ENCODE measurements at places on chromosomes 16 and 17. TPM values are rescaled to one million over a fixed set of nuclear protein-coding genes. Genes with fewer than 3 reads are reported as not detected.

Gene NLRC3
- 0.49 TPM for total RNA-seq

Gene CLEC3A
- not detected for total RNA-seq

Gene TPSG1
- total RNA-seq: not detected

DNA sequence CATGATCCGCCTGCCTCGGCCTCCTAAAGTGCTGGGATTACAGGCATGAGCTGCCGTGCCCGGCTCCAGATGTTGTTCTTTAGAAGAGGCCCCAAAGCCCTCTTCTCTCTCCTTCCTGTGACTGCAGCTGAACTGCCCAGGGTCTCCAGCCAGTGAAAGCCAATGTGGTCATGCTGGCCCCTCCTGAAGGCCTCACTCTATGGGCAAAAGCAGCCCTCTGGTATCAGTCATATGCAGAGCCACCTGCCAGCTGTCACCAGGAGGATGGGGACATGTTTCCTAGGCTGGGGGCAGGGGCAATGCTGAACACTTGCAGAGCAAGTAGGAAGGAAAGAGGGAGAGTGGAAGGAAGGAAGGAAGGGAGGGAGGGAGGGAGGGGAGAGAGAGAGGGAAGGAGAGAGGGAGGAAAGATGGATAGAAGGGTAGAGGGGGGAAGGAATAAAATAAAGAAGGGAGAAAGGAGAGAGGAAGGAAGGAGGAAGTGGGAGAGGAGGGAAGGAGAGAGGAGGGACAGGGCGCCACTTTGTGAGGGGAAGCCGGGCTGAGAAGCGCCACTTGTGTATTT, 36.0 kb downstream of the SOCS3 start:
- H3K4me1 ChIP-seq: peaks cover 11% of the 10 kb centered on the region
- H3K4me3 ChIP-seq: no peak overlapping the region
- no peaks in the 10 kb centered on the region for H3K27me3 ChIP-seq

DNA sequence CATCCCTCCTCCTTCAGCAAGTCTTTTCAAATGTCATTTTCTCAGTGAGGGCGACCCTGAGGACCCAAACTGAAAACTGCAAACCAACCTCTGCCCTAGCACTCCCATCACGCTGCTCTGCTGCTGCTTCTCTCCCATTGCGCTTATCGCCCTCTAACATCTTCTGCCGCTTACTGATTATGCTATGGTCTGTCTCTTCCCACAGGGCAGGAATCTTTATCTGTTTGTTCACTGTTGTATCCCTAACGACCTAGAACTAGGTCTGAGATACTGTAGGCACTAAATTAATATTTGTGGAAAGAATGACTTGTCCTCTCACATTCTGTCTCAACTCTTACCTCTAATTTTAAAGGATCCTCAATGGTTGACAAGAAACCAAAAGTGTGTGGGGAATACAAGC, 12.5 kb downstream of the ZSCAN32 start:
- no peak overlapping the region for H3K27ac ChIP-seq
- no peaks in the 10 kb centered on the region for H3K27me3 ChIP-seq
- no peak for DNase-seq
- peaks cover 27% of the 10 kb centered on the region for H3K36me3 ChIP-seq

DNA sequence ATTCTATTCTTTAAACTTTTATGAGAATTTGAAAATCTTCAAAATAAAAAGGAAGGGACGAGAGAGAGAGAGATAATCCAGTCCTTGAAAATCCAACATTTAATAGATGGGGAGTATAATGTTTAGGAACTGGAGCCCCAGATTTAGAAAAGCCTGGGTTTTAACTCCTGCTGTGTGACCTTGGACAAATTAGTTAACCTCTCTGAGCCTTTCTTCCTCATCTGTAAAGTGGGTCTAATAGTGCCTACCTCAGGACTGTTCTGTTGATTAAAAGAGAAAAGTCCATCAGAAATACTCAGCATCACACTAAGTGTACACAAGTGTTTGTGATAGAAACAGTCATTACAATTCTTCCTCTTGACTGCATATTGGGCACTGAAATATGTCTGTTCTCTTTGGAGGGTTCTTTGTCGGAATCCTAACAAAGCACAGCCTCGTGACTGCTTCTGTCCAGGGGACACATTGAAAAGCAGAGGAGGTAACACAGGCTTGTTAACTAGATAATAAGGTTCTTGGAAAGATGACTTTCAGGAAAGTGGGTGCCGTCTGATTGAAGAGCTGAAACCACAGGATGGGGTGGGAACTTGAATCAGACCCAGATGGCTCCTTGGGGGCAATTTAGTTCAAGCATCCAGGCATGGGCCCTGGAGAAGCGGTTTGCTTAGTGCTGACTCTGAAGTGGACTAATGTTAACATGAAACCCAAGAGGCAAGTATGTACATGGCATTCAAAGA, 128.2 kb downstream of the CLEC16A start:
- peak overlapping the region; percentile 39 for H3K27ac ChIP-seq
- no peaks in the 10 kb centered on the region for H3K27me3 ChIP-seq
- no peaks in the 10 kb centered on the region for H3K36me3 ChIP-seq
- H3K4me1 ChIP-seq: peaks cover 4% of the 10 kb centered on the region

All from GM23338 (cell line).